Esophagus squamous epithelium (tissue), 5 donors: ENCODE measurements at places on chromosomes 16 and 17.

GRCh38 chr17:13204607-13205237 is 186.9 kb upstream of the ELAC2 start:
- no peak for DNase-seq

DNA sequence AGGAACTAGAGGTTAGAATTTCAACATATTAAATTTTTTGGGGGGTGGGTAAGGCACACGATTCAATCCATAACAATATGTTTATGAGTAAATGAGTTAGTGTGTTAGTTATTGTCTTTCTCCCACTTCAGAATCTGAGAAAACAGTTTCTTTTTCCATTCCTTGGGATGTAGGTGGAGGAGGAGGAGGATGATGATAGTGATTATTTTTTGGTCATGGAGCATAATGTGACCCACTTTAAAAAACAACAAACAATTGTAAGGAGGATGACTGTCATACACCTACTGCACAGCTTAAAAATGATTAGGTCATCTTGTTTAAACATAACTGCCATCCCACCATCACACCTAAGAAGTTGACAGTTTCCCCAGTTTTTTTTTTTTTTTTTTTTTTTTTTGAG is 148.7 kb downstream of the CDRT15L2 start:
- DNase-seq: no peak

- DNase-seq: no peak
Measured at GRCh38 chr17:40727447-40728231, 24.1 kb upstream of the KRT24 start.

- DNase-seq: no peak
Measured at GRCh38 chr16:19588661-19589060, 33.2 kb downstream of the VPS35L start.

GRCh38 chr17:6450926-6451832 is 6.9 kb downstream of the PIMREG start:
- no peak for DNase-seq

- DNase-seq: no peak
Measured at GRCh38 chr16:89612415-89613166, 851 bp upstream of the DPEP1 start.

DNA sequence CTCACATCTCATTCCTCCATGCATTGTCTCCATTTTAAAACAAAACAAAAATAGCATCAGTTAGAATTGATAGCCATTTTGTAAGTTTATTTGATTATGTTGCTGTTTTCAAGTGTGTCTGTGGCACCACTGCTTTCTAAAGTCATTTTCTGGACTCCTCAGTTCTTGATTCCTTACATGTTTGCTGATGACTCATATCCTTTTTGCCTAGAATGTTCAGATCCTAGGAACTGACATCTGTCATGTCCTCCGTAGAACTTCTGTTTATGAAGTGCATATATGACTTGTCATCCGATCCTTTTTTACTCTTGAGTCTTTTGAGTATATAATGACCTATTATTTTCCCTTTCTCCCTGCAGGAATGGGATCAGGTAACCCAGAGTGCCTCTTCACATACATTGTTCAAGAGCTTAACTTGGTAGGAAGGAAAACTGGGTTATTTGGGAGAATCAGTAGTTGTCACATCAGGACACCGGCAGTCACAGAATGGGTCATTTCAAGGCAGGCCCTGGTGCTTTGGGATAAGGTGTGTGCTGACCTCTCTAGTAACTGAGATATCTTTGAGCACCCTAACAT is 69.2 kb downstream of the MAP2K4 start:
- DNase-seq: no peak

DNA sequence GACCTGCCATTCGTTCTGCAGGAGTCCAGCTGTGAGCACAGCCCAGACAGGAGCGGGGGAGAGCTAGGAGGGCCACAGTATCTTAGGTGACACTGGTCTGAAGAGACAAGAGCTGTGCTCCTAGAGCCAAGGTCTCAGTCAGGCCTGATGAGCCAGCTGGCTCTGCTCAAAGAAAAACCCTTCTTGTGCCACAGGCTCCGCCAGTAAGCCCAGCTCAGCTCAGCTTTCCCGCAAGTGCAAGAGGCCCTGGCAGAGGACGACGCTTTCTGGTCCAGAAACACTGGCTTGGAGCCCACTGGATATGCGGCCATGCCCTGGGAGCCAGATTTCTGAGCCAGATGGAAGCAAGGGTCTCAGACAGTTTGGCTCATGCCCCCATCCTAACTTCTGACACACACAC is 23.9 kb downstream of the PEMT start:
- no peak for DNase-seq

GRCh38 chr17:65121916-65122806 is 15.0 kb upstream of the RGS9 start:
- DNase-seq: no peak

DNA sequence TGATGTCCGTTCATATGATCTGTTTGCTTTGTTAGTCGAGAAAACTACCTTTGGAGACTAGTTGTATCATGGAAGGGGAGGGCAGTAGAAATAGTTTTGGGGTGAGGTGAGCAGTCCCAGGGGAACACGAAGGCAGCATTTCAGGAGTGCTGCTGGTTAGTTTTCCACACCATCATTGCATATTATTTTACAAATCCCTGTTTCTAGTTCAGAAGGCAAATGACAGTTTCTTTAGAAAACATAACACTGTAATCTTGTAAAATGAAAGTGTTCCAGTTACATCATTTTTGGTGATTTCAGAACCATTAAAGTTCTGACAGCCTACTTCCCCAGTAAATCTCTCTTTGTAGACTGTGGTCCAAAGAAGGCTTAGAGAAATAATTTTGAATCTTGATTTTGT is 25.4 kb downstream of the BANP start:
- DNase-seq: no peak

GRCh38 chr16:59459806-59460205 is 725.7 kb upstream of the GOT2 start:
- no peak for DNase-seq

GRCh38 chr16:83187405-83187804 is 560.6 kb downstream of the CDH13 start:
- no peak for DNase-seq

DNA sequence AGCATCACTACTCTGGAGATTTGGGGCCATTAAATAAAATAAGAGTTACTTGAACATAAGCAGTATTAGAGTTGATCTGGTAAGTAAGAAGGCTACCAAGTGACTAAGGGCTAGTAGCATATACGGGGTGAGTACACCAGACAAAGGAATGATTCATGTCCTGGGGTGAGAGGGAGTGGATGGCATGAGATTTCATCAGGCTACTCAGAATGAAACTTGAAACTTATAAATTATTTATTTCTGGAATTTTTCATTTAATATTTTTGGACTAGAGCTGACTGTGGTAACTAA is 2.3 kb downstream of the SLFN5 start:
- DNase-seq: no peak

DNA sequence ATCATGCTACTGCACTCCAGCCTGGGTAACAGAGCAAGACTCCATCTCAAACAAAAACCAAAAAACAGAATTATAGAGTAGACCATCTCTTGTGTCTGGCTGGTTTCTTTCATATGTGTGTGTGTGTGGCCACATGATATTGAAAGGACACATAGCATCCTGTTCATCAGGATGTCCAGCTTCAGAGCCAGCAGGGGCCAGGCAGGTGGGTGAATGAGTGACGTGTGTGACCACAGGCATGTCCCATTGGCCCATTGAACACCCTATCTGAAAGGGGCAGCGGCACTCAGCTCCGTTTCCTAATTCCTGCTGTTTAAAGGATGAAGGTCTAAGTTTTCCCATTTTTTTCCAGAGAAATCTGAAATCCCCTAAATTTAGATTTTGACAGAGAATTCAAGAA is 174.2 kb downstream of the PRKCB start:
- DNase-seq: no peak

- DNase-seq: no peak
Measured at GRCh38 chr16:74585846-74586443, 21.0 kb downstream of the GLG1 start.

- DNase-seq: no peak
Measured at GRCh38 chr17:64326030-64326419, 63.0 kb upstream of the TEX2 start.

GRCh38 chr17:19724501-19725420 is 8.4 kb upstream of the SLC47A2 start:
- DNase-seq: no peak

- DNase-seq: no peak
Measured at GRCh38 chr17:6910987-6911603, 79.6 kb upstream of the TEKT1 start.

GRCh38 chr16:62597875-62598274 is 561.6 kb upstream of the CDH8 start:
- DNase-seq: no peak

- no peak for DNase-seq
Measured at GRCh38 chr16:30691907-30692306, 7.1 kb upstream of the SRCAP start.

DNA sequence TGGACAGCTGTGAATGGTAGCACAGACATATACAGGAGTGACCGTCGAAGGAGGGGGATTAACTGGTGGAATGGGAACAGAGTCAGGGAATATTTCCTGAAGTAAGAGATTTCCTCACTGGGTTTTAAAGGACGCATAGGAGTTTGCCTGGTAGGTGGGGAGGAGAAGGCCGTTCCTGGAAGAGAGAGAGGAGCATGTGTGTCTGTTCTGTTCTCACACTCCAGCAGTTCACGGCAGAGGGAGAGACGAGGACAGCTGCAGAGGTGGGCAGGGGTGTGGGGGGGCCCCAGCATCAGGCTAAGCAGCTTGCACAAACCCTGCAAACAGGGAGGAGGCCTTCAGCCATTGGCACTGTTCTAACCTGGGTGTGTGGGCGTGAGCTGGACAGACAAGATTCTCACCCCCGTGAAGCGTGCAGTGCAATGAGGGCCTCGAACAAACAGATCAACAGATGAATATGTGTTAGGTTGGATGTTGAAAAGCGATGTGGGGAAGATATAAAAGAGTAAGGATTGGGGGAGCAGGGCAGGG is 85.3 kb upstream of the GSE1 start:
- no peak for DNase-seq

DNA sequence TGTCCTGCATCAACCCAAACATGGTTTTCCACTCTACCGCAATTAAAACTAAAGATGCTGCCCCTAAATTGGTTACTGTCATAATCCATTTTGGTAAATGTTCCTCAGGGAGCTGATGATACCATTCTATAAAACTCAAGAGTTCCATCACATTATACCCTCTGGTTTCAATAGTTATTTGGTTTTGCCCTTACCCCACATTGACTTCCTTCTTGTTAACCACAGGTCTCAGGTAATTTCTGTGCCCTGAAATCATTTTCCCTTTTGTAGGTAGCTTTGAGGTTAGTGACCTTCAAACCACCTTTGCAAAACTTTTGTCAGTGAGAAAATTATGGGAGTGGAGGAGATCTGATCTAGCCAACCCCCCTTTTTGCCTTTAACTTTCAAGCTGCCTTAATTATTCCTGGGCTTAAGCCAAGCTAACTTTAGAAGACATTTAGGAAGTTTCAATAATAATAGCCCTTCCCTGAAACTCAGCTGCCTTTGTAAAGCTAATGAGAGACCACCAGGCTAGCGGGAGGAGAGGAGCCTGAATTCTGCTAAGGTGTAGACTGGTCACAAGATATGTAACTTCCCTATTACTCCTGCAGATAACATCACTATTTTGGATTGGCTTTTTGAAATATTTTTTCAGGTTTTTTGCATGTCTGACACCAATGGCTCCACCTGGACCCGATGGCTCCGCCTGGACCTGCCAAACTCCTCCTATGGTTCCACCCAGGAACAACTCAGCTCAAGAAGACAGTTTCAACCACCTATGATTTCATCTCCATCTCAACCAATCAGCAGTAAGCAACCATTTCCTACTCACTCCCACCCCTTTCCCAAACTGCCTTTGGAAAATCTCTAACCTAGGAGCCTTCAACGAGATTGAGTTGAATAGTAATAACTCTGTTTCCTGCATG is 224.9 kb downstream of the HS3ST3B1 start:
- no peak for DNase-seq

GRCh38 chr17:41655611-41656111 is 31.3 kb upstream of the KRT17 start:
- DNase-seq: no peak

DNA sequence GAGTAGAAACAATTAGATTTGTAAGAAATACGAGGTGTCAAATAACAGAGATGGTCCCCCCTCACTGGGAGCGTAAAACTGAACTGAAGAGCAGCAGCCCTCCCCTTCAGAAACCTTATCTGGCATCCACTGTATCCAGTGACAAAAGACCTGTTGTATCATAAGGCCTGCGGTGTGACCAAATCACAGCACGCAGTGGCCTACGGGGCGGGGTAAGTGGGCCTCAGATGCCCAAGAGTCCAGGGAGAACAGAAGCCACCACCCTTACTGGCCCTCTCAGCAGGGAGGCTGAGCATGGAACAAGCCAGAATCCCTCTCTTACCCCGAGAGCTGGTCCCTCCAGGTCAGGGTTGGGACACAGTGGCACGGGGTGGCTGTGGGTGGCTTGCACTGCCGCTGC is 5.5 kb downstream of the JMJD6 start:
- no peak for DNase-seq

GRCh38 chr17:53186001-53186400 is 636.7 kb upstream of the KIF2B start:
- DNase-seq: no peak

DNA sequence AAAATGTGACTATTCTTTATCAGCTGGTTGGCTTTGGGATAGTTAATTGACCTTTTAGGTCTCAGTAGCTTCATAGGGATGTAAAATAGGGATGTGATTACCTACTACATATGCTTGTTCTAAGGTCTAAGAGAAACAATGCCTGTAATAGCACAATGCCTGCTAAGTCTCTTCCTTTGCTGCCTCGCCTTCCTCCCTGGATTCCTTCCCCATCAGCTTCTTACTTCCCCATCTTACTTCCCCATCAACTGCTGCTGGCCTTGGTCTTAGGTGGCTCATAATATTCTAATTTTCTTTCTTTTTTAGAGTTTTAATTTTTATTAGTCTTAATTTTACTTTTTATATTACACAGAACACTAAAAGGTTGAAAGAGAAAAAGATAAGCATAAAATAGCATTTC is 59.2 kb upstream of the GOT2 start:
- no peak for DNase-seq

GRCh38 chr16:2028620-2029220 is 2.0 kb downstream of the NHERF2 start:
- no peak for DNase-seq

GRCh38 chr16:67719778-67720144 is 645 bp upstream of the GFOD2 start:
- no peak for DNase-seq

GRCh38 chr16:86095131-86095752 is 196.3 kb downstream of the IRF8 start:
- no peak for DNase-seq

DNA sequence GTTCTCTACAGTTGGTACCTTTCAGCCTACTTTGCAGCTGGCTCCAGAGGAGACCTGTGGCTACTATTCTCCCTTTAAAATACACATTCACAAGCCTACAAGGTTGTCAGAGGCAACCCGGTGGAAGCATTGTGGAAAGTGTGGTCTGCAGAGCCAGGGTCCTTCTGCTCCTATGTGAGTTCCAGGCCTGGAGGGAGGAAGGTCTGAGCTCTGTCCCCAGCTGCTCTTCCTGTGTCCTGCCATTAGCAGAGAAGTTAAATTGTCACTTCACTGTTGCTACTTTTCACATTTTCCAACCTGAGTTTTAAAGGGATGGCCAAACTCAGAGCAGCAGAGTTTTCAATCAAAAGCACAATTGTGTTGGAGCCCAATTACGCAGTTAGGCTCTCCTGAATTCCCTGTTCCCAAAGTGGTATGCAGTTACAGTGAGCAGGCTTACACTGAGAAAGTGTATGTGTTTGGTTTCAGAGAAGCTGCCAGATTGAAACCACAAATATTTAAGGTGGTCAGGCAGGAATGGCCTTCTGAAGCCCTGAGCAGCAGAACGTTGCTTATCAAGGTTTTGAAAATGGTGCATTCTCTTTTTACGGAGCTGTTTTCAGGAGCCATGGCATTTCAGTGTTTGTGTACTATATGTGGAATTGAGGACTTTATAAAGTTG is 25.0 kb downstream of the MAP3K3 start:
- no peak for DNase-seq
